ENCODE measurements at places on chromosomes 12 and 14.

DNA sequence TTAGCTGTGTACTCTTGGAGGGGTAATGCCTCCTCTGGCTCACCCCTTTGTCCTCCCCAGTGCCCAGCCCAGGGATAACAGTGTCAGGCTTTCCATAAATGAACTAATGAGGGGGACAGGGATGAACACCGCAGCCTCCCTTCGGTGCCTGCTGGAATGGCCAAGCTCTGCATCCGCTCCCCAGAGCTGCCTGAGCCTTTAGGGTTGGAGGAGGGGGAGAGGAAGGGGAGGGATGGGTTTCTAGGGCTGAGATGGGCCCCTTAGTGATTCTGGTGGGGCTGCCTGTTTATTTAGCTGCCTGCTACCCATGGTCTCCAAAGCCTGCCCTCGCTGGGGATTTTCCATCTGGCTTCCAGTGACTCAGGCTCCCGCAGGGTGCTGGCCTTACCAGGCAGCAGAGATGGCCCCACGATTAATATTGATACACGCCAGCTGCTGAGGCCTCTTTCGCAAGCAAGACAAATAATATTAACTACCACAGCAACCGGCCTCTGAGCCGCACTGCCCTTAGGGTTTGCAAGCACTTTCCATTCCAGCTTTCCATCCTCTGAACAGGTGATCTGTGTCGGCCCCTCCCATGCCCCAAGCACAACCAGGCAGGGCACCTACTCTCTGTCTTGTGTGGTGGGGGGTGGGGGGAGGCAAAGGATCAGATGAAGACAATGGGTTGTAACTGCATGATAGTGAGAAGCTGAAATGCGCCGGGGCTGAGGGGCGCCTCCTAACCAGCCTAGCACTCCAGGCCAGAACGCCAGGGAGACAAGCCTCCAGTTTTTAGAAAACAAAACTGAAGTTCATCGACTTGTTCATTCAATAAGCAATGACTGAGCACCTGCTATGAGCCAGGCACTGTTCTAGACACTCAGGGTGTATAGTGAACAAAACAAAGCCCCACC is 56.7 kb downstream of the C14orf132 start:
- no peaks in the 10 kb centered on the region for H3K27me3 ChIP-seq
- no peaks in the 10 kb centered on the region for H3K4me1 ChIP-seq
- no peaks in the 10 kb centered on the region for H3K36me3 ChIP-seq
- H3K4me3 ChIP-seq: no peak overlapping the region
- H3K27ac ChIP-seq: no peak overlapping the region
- no peak for DNase-seq

DNA sequence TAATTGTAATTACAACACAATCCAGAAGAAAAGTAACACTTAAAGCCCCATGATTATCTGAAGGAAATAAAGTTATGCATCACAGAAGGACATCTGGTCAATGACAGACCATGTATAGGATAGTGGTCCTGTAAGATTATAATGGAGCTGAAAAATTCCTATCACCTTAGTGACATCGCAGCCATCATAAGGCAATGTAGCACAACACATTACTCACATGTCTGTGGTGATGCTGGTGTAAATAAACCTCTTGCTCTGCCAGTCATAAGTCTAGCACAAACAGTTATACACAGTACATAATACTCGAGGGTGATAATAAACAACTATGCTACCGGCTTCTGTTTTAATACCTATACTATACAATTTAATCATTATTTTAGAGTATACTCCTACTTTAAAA is 11.2 kb downstream of the ATG2B start:
- no peak overlapping the region for H3K4me3 ChIP-seq
- no peaks in the 10 kb centered on the region for H3K27me3 ChIP-seq
- H3K36me3 ChIP-seq: no peaks in the 10 kb centered on the region
- no peak overlapping the region for H3K27ac ChIP-seq

- H3K36me3 ChIP-seq: no peaks in the 10 kb centered on the region
- H3K27ac ChIP-seq: no peak overlapping the region
- no peak for DNase-seq
- no peak overlapping the region for H3K4me3 ChIP-seq
Measured at GRCh38 chr12:72472350-72472749, 200.2 kb downstream of the TRHDE start.

- H3K4me1 ChIP-seq: peaks cover 62% of the 10 kb centered on the region
- H3K27me3 ChIP-seq: no peaks in the 10 kb centered on the region
- peak overlapping the region; percentile 61 for H3K4me3 ChIP-seq
Measured at GRCh38 chr14:89428546-89429198, 11.6 kb upstream of the FOXN3 start.

GRCh38 chr12:121466794-121467637 is 67.1 kb downstream of the RNF34 start:
- peaks cover 7% of the 10 kb centered on the region for H3K4me1 ChIP-seq
- no peaks in the 10 kb centered on the region for H3K36me3 ChIP-seq
- DNase-seq: peak; percentile 33
- peak overlapping the region; percentile 56 for H3K27ac ChIP-seq
- H3K4me3 ChIP-seq: peak overlapping the region; percentile 79

DNA sequence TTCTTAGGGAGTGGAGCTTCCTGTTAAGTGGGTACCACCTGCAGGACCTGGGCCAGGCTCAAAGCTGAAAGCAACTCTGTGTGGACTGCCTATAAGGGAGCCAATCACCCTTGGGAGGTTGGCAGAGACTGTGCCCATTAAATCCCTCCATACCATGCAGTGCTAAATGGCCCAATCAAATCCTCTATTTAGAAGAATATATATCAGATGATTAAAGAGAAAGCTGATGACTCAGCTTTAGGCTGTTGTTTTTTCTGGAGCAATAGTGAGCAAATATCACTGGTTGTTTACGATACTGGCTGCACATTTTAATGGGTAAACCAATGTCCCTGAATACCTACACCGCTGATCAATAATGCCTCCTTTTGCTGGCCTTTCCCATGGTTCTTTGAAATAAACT is 101.3 kb downstream of the TMX1 start:
- H3K4me3 ChIP-seq: no peak overlapping the region
- no peaks in the 10 kb centered on the region for H3K27me3 ChIP-seq
- H3K27ac ChIP-seq: no peak overlapping the region
- no peaks in the 10 kb centered on the region for H3K36me3 ChIP-seq
- DNase-seq: no peak
- no peaks in the 10 kb centered on the region for H3K4me1 ChIP-seq

DNA sequence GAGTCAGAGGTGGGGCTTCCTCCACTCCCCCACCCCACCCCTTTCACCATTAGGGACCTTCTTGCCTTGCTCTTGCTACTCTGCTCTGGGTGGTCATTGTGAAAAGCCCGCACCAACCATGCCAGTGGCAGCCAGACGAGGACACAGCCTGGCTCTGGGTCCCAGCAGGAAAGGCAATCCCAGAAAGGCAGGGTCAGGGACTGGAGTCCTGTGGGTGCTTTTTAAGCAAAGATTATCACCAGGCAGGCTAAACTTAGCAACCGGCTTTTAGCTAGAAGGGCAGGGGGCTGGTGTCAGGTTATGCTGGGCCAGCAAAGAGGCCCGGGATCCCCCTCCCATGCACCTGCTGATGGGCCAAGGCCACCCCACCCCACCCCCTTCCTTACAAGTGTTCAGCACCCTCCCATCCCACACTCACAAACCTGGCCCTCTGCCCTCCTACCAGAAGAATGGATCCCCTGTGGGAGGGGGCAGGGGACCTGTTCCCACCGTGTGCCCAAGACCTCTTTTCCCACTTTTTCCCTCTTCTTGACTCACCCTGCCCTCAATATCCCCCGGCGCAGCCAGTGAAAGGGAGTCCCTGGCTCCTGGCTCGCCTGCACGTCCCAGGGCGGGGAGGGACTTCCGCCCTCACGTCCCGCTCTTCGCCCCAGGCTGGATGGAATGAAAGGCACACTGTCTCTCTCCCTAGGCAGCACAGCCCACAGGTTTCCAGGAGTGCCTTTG is 1.2 kb upstream of the GAPDH start:
- H3K27me3 ChIP-seq: no peaks in the 10 kb centered on the region
- peaks cover 41% of the 10 kb centered on the region for H3K4me1 ChIP-seq
- DNase-seq: no peak
- peak overlapping the region; percentile 93 for H3K4me3 ChIP-seq
- H3K36me3 ChIP-seq: peaks cover 44% of the 10 kb centered on the region
- H3K27ac ChIP-seq: peak overlapping the region; percentile 96

DNA sequence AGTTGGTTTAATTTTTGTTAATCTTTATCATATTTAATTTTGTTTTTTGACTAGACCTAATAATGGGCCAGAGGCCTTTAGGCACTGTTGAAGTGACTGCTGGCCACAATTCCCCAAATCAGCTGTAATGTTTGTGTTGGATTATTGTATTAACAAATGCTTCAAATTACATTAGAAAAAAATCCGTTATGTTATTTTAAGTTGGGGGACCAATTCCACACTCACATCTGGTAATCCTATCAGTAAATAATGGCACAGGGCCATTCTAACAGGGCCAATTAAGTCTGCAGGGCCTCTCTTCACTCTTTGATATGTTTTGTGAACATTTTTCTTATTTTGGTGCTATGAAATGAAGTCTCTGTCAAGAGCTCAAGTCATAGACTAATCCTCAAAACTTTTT is 39.6 kb downstream of the CHST11 start:
- H3K4me3 ChIP-seq: no peak overlapping the region
- no peaks in the 10 kb centered on the region for H3K27me3 ChIP-seq
- DNase-seq: no peak
- H3K27ac ChIP-seq: peak overlapping the region; percentile 61
- H3K4me1 ChIP-seq: peaks cover 23% of the 10 kb centered on the region

GRCh38 chr12:53738406-53739213 is 11.4 kb upstream of the CALCOCO1 start:
- DNase-seq: no peak
- H3K4me1 ChIP-seq: no peaks in the 10 kb centered on the region
- no peak overlapping the region for H3K4me3 ChIP-seq
- no peaks in the 10 kb centered on the region for H3K27me3 ChIP-seq

- no peaks in the 10 kb centered on the region for H3K27me3 ChIP-seq
- no peak overlapping the region for H3K4me3 ChIP-seq
- no peak overlapping the region for H3K27ac ChIP-seq
- DNase-seq: no peak
- H3K36me3 ChIP-seq: no peaks in the 10 kb centered on the region
- H3K4me1 ChIP-seq: no peaks in the 10 kb centered on the region
Measured at GRCh38 chr12:114799574-114800487, 115.9 kb upstream of the TBX3 start.

- no peak for DNase-seq
- H3K36me3 ChIP-seq: no peaks in the 10 kb centered on the region
- H3K4me3 ChIP-seq: no peak overlapping the region
- no peak overlapping the region for H3K27ac ChIP-seq
- no peaks in the 10 kb centered on the region for H3K4me1 ChIP-seq
Measured at GRCh38 chr12:38783304-38783703, 122.1 kb downstream of the CPNE8 start.

- DNase-seq: no peak
- H3K27me3 ChIP-seq: no peaks in the 10 kb centered on the region
- no peak overlapping the region for H3K4me3 ChIP-seq
- no peaks in the 10 kb centered on the region for H3K4me1 ChIP-seq
Measured at GRCh38 chr12:3307389-3307788, 183.6 kb upstream of the PRMT8 start.

DNA sequence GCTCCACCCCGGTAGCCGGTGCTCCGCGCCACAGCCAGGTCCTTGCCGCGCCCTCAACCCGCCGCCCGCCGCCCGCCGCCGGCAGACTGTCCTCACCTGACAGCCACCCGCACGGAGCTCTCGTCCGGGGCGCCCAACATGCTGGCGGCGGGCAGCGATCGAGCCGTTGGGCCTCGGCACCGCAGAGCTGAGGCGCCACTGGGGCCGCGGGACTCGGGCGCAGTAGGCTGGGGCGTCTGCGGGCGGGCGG is 164 bp downstream of the KIF21A start:
- H3K27ac ChIP-seq: peak overlapping the region; percentile 57
- no peak for DNase-seq
- no peaks in the 10 kb centered on the region for H3K27me3 ChIP-seq
- no peaks in the 10 kb centered on the region for H3K36me3 ChIP-seq

GRCh38 chr12:48824112-48824511 is 5.8 kb downstream of the CACNB3 start:
- no peaks in the 10 kb centered on the region for H3K27me3 ChIP-seq
- H3K4me3 ChIP-seq: no peak overlapping the region
- H3K36me3 ChIP-seq: peaks cover 10% of the 10 kb centered on the region
- no peak overlapping the region for H3K27ac ChIP-seq
- H3K4me1 ChIP-seq: no peaks in the 10 kb centered on the region
- no peak for DNase-seq

- no peaks in the 10 kb centered on the region for H3K27me3 ChIP-seq
- H3K36me3 ChIP-seq: no peaks in the 10 kb centered on the region
- H3K27ac ChIP-seq: no peak overlapping the region
- no peaks in the 10 kb centered on the region for H3K4me1 ChIP-seq
- no peak overlapping the region for H3K4me3 ChIP-seq
Measured at GRCh38 chr12:90036637-90037036, 328.0 kb upstream of the ATP2B1 start.

GRCh38 chr14:67186789-67187584 is 2.3 kb upstream of the GARIN2 start:
- H3K27ac ChIP-seq: no peak overlapping the region
- no peak overlapping the region for H3K4me3 ChIP-seq
- DNase-seq: no peak
- no peaks in the 10 kb centered on the region for H3K36me3 ChIP-seq

DNA sequence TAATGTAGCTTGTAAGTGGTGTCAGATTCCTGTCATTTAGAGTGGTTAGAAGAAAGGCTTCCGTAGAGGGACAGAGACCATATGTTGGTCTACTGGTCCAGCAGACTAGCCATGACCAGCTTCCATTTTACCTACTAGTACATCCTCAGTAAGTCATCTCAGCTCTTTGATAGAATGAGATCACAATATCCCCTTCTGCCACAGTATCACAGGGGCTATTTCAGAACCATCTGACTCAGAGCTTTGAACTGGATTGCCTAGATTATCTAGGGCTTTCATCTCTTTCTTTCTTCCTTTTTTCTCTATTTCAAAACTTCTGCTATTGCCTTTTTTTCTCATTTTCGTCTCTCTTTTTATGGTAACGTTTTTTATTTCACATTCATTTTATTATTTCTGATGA is 4.7 kb downstream of the ZDHHC17 start:
- H3K4me1 ChIP-seq: peaks cover 18% of the 10 kb centered on the region
- no peak for DNase-seq
- no peaks in the 10 kb centered on the region for H3K36me3 ChIP-seq

DNA sequence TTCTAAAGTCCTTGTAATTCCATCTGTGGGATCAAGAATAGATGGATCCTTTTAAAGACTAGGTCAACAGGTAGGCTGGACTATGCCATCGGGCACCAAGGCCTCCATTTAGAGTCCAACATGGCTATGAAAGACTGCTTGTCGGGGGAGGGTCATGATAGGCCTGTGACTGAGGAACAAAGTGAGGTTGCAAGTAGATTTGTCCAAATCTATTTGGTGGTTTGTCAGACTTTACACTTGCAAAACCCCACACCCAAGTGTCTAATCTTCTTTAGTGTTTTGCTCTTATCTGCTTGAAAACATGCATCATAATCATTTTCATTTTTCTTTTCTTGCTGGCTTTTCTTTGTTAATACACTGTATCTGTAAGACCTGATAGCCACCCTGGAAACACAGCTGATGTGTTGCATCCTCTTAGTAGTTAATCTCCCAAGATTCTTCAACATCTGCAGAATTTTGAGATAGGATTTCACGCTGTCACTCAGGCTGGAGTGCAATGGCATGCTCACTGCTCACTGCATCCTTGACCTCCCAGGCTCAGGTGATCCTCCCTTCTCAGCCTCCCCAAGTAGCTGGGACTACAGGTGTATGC is 50.3 kb downstream of the TDP1 start:
- H3K27ac ChIP-seq: no peak overlapping the region
- no peaks in the 10 kb centered on the region for H3K36me3 ChIP-seq
- no peaks in the 10 kb centered on the region for H3K27me3 ChIP-seq
- DNase-seq: no peak

GRCh38 chr12:5433845-5434646 is 2.1 kb downstream of the NTF3 start:
- DNase-seq: no peak
- peak overlapping the region; percentile 90 for H3K27ac ChIP-seq
- H3K36me3 ChIP-seq: no peaks in the 10 kb centered on the region
- H3K4me3 ChIP-seq: peak overlapping the region; percentile 82
- no peaks in the 10 kb centered on the region for H3K27me3 ChIP-seq

All from thoracic aorta (tissue), 2 donors.